Chondrocyte (in vitro differentiated cells): ENCODE measurements at places on chromosomes 4 and X. TPM values are rescaled to one million over a fixed set of nuclear protein-coding genes. Genes with fewer than 3 reads are reported as not detected.

Gene CT45A5
- total RNA-seq = not detected in 3 replicates

Gene PLA2G12A
- total RNA-seq = 39.2 to 43.4 TPM (median 41.3 TPM) in 3 replicates

Gene ZXDA
- total RNA-seq = not detected in 3 replicates

Gene LPAR4
- total RNA-seq = 1.2 to 3.6 TPM (median 1.7 TPM) in 3 replicates

Gene MAGEA8
- not detected in 3 replicates for total RNA-seq

Gene SSX2B
- not detected in 3 replicates for total RNA-seq

Gene CENPVL3
- total RNA-seq = 0.17 TPM in 1 of 3 replicates, not detected in the others

Gene MAMLD1
- total RNA-seq = 6.0 to 9.3 TPM (median 8.8 TPM) in 3 replicates

Gene APOO
- 29.1 to 46.3 TPM (median 30.1 TPM) in 3 replicates for total RNA-seq

Gene WDR19
- 23.0 to 33.2 TPM (median 31.0 TPM) in 3 replicates for total RNA-seq

Gene STS
- total RNA-seq = 10.9 to 12.5 TPM (median 12.1 TPM) in 3 replicates

Gene SMIM10
- total RNA-seq = 2.7 to 4.7 TPM (median 3.1 TPM) in 3 replicates

Gene CLDN34
- not detected in 3 replicates for total RNA-seq

Gene STPG2
- total RNA-seq = 0.12 to 0.77 TPM in 2 of 3 replicates, not detected in the other

Gene PABPC1L2A
- total RNA-seq = not detected in 3 replicates

Gene HTR2C
- total RNA-seq = not detected in 3 replicates

Gene HSFX2
- total RNA-seq = not detected in 3 replicates

Gene ZNF827
- 23.8 to 40.9 TPM (median 27.6 TPM) in 3 replicates for total RNA-seq

Gene S100P
- 0.95 to 1.1 TPM in 2 of 3 replicates, not detected in the other for total RNA-seq

Gene MAGEA9B
- total RNA-seq = not detected in 3 replicates

Gene HAND2
- total RNA-seq = not detected in 3 replicates

Gene SETD7
- 56.0 to 63.6 TPM (median 56.3 TPM) in 3 replicates for total RNA-seq

Gene HELT
- total RNA-seq = not detected in 3 replicates

Gene PITX2
- 0.64 to 1.0 TPM in 2 of 3 replicates, not detected in the other for total RNA-seq

Gene MAGEA3
- not detected in 3 replicates for total RNA-seq

Gene C4orf46
- total RNA-seq = 7.5 to 8.6 TPM (median 8.2 TPM) in 3 replicates

Gene FGG
- total RNA-seq = not detected in 3 replicates

Gene ADH1A
- not detected in 3 replicates for total RNA-seq

Gene IL9R
- not detected in 3 replicates for total RNA-seq

Gene SYTL5
- total RNA-seq = 0.26 to 0.92 TPM (median 0.27 TPM) in 3 replicates

Gene SPIN3
- total RNA-seq = 9.3 to 9.9 TPM (median 9.7 TPM) in 3 replicates

Gene ZNF157
- 0.15 to 0.22 TPM in 2 of 3 replicates, not detected in the other for total RNA-seq

Gene CITED1
- total RNA-seq = 0.68 to 0.77 TPM (median 0.77 TPM) in 3 replicates

Gene ELOVL6
- 11.0 to 16.0 TPM (median 12.8 TPM) in 3 replicates for total RNA-seq

Gene IRAK1
- 88.0 to 113 TPM (median 104 TPM) in 3 replicates for total RNA-seq

Gene JCHAIN
- total RNA-seq = not detected in 3 replicates

Gene DKK2
- 107 to 259 TPM (median 109 TPM) in 3 replicates for total RNA-seq

Gene RENBP
- total RNA-seq = 6.5 to 13.4 TPM (median 13.1 TPM) in 3 replicates

Gene FAM193A
- 24.9 to 28.1 TPM (median 26.7 TPM) in 3 replicates for total RNA-seq

Gene SUPT20HL2
- not detected in 3 replicates for total RNA-seq

Gene TLR2
- total RNA-seq = 1.0 to 1.9 TPM (median 1.7 TPM) in 3 replicates

Gene FGFBP2
- not detected in 3 replicates for total RNA-seq

Gene SSX2
- total RNA-seq = not detected in 3 replicates

Gene F8A2
- total RNA-seq = not detected in 3 replicates

Gene SLC9A7
- total RNA-seq = 4.2 to 6.1 TPM (median 5.4 TPM) in 3 replicates

Gene STK32B
- 13.1 to 14.7 TPM (median 14.2 TPM) in 3 replicates for total RNA-seq

Gene ASB5
- total RNA-seq = 0.90 TPM in 1 of 3 replicates, not detected in the others

Gene FABP2
- not detected in 3 replicates for total RNA-seq

Gene TMPRSS11A
- not detected in 3 replicates for total RNA-seq

Gene PRKG2
- not detected in 3 replicates for total RNA-seq

Gene TAF7L
- 0.21 to 0.39 TPM (median 0.30 TPM) in 3 replicates for total RNA-seq
